Neural crest cell (in vitro differentiated cells): ENCODE measurements at places on chromosomes 3 and 15.

DNA sequence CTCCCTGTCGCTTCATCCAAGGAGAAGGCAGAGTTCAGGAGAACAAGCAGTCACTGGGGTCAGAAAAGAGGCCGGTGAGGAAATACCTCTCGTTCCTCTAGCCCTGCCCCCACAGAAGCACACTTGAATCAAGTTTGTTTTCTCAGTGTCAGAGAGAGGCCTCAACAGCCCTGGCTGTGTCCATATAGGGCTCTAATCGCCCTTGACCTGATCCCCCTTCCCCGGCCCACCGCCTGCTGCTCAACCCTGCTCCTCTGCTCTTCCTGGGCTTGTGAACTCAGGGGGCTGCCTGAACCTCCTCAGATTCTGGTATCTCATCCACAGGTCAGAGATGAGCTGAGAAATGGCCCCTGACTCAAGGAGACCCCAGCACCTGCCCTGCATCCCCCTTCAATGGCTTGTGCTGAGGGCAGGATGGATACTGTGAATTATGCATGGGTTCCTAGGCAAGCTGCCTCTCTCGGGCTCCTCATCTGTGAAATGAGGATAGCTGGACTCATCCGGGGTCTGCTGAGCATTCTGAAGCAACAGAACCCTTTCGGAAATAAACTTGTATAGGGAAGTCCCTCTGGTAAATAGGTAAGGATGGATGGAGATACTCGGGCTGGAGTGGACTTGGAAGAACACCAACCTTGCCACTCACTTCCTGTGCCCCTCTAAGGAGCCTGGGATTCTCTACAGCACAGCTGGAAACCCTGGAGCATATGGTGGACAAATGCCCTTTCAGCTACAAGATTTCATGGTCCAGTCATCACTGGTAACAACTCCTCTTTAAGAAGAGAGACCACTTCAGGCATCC is 147.5 kb downstream of the STT3B start:
- DNase-seq, result no peak

DNA sequence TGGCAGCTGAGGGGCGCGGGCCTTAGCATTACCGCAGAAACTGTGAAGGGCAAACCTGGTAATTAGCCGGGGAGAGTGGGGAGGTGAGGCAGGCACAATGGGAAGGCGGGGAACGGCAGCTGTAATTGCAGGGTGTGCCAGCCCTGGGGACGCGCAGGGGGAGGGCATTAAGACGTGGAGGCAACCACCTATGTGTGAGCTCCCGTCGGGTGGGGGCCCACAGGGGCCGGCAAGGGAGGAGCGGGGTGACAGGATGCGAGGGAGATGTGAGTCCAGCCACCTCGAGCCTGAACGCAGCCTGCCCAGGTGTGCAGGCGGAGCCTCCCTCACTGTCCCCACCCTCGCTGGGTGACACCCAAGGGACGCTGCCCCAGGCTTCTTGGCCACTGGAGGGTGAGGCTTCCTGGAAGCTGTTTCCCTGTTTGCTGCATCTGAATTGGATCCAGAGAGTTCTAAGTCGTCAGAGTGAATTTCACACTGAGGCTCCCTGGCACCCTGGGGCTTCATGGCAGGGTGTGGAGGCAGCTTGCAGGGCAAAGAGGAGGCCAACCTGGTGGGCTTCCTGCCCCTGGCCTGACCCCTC is 130.6 kb upstream of the MEF2A start:
- DNase-seq, result no peak

DNA sequence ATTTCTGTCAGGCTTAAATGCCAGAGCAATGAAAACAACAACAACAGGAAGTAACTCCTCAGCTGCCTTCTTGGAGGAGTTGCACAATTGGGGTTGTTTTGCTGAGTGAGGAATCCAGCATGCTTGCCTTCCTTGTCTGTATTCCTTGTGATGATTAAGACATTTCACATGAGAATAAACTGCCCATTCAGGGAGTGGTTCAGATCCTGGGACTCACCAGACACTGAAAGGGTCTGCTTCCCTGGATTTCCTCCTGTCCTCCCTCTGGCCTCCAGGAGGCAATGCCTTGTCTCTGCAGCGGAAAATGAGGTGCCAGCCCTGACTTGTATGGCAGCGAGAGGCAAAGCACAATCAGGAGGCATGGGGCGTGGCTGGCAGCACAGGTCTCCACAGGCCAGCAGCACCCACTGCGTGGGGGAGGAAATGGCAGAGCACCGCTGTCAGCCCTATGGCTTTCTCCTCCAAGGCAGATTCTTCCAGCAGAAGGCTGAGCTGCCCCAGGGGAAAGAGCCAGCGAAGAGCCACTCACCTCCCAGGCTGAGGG is 41.5 kb downstream of the RBP2 start:
- no peak for DNase-seq

GRCh38 chr15:98177966-98178592 is 217.6 kb downstream of the ARRDC4 start:
- peak; percentile 43 for DNase-seq

GRCh38 chr15:31327669-31328427 is 1.2 kb downstream of the KLF13 start:
- peak; percentile 26 for DNase-seq
